Right lung (tissue), 10 donors: ENCODE measurements at places on chromosomes 6 and 20. TPM values are rescaled to one million over a fixed set of nuclear protein-coding genes. Genes with fewer than 3 reads are reported as not detected.

TP53TG5 gene
- polyA plus RNA-seq: 2.1 TPM

SLC22A7 gene
- 0.39 TPM for polyA plus RNA-seq

BPI gene
- 0.87 TPM for polyA plus RNA-seq

DDX39B gene
- polyA plus RNA-seq: 593 TPM

EBF4 gene
- 49.6 TPM for polyA plus RNA-seq

PNPLA1 gene
- not detected for polyA plus RNA-seq

RPN2 gene
- polyA plus RNA-seq: 233 TPM

PDYN gene
- polyA plus RNA-seq: not detected

GSTA2 gene
- polyA plus RNA-seq: 0.51 TPM

NFKBIE gene
- polyA plus RNA-seq: 7.2 TPM

CDH4 gene
- polyA plus RNA-seq: 3.6 TPM

ALDH5A1 gene
- polyA plus RNA-seq: 10.7 TPM

DNA sequence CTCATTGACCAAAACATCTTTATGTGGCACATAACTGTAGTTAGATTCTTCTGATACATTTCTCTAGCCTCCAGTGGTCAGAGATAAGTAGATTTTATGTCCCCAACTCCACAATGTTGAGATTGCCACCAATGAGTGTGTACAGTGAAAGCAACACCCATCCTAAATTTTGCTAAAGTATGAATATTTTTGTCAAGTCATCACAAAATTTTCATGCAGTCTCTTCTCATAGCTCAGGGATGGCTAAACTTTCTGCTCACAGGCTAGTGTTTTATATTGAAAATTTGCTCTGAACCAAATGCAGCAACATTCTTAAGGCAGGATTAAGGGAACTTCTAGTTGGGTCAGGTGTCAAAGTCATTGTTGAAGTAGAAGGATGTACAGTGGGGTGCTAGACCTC, 203.6 kb downstream of the NKAIN2 start:
- no peak for DNase-seq

- DNase-seq: no peak
These were observed 37.1 kb upstream of the PROKR2 start for GRCh38 chr20:5353624-5354496.

DNA sequence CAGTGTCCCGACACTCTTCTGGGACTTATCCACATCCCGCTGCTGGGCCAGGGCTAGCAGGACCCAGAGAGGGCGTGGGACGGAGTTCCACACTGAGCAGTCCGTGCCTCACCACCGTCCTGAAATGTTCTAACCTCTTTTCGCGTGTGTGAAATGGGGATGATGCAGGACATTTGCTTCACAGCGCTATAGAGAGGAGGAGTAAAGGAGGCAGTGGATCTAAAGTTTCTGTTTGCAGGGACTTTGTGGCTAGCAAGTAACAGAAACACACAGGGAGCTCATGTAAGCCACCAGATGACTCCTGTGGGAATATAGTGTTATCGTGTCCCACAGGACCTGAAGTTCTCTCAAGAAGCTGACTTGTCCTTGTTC, 634 bp downstream of the ITPA start:
- no peak for DNase-seq

DNA sequence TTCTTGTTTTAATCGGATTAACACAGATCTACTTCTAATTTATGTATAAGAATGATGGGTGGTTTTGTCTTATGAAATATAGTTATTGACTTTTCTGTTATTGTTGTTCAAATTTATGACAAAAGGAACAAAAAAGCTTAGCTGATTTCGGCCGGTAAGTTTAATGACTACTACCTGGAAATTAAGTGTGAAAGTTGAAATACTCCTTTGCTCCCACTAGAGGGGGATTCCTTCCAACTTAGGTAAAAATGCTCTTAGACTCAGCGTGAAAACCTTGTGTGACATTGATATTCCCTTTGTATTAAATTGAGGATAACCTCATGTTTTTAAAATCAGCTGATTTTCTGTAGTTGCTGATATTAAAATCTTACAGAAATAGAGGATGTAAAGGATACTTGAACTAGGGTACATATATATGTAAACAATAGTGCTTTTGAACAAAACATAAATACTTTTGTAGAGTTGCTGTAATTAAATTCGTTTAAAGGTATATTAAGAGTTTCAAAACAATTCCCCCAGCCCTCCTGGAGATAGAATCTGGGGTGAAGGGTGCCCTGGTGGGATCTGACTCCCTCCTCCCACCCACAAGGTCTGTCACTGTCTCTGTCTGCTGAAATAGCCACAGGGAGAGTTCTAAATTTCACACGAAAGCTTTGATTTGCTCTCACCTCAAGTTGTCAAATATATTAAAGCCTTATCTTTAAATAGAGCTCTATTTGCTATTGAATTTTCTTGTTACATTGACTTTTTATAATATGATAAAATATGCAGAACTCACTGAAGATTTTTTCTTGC, 257.5 kb downstream of the ARID1B start:
- DNase-seq: no peak

DNA sequence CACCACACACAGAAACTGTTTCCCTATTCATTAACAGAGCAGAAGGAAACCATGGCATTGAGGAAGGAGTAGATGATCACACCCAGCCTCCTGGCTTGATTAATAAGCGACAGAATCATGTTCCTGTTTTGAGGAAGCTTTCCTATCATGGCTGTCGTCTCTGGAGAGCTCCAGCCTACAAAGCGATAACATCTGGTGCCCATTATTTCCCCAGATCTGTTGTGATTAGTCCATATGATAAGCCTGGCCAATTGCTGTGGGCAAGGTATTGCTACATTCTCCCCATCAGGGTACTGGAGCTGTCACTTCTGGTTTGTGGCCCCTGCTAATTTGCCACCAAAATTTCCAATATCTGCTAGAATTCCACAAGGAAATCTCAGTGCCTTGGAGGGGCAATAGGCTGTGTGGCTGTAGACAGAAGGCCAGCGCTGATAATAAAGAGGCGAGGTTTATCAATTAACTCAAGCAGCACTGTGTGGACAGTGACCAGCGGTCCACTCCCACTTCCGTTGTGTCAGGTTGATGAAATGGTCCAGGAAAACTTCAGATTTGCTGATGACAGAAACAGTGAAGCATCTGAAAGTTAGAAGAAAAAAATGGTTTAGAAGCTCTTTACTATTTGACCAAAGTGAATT, 66.4 kb downstream of the OLIG3 start:
- no peak for DNase-seq

- peak; percentile 79 for DNase-seq
These were observed 265.9 kb downstream of the DLL1 start for GRCh38 chr6:170024940-170025339.

DNA sequence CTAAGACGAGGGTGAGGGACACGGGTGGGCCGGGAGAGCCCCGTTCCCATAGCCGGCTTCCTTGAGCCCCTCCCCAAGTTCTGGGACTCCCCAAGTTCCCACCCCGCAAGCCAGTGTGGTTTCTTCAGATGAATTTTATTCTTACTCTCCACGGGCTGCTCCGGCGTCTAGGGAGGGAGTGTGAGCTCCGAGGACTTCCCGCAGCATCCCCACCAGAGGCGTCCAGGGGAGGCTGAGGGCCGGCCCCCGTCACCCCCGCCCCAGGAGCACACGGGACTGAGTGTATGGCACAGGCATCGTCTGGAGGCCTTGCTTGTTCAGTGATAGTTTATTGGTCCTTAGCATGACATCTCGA, 10.0 kb upstream of the SLC4A11 start:
- DNase-seq: no peak

DNA sequence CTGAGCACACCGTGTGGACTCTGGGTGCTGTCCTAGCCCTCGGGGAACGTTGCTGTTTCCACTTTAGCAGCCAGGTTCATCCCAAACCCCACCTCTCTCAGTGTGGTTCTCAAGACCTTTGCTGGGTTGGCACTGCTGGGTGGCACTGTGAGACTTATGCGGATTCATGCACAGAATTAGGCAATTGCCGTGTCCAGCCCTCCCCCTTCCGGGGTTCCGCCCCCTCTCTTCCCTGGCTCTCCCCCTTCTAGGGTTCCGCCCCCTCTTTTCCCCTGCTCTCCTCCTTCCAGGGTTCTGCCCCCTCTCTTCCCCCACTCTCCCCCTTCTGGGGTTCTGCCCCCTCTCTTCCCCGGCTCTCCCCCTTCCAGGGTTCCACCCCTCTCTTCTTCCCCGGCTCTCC, 39.8 kb upstream of the SLCO4A1 start:
- DNase-seq: no peak

- DNase-seq: no peak
These were observed 190.7 kb upstream of the MOCS1 start for GRCh38 chr6:40124924-40125323.

DNA sequence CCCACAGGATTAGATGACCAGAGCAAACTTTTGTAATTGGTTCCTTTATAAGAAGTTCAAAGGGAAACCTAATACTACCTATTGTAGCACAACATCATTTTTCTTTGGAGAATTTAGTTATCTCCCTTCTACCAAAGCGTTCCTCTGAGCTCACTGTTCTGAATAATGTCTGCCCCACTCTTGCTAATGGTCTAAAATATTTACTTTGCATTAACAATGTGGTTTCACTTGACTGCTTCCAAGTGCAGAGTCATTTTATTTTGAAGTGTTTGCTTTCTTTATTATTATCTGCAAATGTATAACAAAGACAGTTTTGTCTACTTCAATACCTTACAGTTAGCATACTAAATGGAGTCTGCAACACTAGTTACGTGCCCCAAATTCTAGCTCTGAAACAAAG, 15.0 kb downstream of the TRAPPC3L start:
- no peak for DNase-seq

DNA sequence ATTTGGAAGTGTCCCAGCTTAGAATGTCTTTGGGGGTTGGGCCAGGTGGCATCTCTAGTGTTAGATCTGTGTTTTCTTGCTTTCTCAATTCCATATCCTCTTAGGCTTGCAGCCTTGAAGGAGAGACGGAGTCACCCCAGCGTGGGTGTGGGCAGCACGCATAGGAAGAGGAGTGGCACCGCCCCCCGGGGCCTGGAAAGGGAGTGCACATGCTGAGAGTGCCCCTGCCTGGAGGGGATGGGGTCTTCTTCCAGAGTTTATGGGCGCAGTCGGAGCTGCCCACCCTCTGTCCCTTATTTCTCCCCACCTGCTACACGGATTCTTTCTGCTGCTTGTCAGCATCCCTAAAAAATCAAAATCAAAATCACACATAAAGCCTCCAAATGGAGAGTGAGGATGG, 309.7 kb downstream of the QKI start:
- no peak for DNase-seq

DNA sequence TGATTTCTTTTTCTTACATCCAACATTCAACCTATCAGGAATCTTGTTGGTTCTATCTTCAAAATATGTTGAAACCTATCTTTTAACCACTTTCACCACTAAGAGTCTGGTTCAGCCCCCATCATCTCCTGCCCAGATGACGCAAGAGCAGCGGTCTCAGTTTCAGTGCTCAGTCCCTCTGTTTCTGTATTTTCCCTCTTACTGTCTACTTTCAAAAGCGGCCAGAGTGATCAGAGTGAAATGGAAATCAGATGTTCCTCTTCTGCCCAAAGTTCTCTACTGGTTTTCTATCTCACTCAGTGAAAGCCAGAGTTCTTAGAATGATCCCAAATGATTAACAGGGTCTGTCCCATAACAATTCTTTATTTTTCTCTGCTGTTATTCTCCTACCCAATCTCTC, 147.9 kb upstream of the PDE7B start:
- DNase-seq: no peak

DNA sequence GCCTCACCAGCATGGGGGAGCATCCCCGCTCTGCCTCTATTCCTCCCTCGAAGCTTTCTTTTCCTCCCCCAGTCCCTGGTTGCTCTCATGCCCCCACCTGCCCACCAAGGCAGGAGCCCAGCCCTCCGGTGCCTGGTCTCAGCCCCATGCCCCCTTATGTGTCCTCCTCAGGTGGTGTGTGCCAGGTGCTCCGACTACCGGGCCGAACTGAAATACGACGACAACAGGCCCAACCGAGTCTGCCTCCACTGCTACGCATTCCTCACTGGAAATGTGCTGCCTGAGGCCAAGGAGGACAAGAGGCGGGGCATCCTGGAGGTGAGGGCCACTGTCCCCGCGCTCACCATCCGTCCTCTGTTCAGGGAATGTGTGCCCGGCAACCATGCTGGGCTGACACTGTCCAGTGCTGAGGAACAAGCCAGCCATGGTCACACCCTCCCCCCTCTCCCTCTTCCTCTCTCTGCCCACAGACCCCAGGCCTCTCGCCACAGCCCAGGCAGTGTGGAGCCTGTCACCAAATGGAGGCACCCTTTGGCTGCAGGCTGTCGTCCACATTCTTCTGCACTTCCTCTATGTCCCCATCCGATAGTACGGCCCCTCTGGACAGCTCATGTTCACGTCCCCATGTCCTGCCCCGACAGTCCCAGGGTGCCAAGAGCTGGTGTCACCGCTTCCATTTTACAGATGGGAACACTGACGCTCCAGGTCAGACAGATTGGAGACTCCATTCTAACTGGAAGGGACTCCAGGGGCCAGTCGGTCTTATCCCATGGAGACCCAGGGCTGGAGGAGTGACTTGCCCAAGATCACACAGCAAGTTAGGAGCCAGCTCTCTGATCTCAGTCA, 20.4 kb downstream of the FGD2 start:
- DNase-seq: no peak

DNA sequence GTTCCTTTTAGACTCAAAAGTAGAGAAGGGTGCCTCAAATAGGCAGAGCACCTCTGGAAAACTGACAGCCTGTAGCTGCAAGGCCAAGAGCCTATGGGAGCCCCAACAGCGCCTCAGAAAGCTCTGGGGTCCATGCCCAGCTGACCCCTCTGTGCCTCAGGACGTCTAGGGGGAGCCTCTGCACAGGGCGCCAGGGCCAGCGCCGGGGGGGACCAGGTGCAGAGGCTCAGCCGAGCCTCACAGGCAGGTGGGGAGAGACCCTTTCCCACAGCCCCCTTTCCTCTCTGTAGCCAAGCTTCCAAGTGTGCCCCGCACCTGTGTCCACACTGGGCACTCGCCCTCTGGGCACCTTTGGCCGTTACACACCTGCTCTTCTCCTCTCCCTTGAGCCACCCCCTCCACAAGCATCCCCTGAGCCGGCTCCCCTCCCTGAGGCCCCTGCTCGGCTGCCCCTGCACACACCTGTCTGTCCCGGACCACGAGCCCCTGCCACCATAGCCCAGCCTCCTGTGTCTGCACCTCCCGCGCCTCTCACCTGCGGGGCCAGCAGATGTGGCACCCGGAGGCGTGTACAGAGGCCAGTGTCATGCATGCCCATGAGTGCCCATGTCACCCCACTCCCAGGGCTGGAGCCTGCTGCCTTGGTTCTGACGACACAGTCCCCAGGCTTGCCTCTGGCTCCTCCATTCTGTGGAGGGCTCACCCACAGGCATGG, 53.2 kb downstream of the GINS1 start:
- no peak for DNase-seq

GRCh38 chr6:94215552-94215951, 796.2 kb upstream of the EPHA7 start:
- DNase-seq: no peak

DNA sequence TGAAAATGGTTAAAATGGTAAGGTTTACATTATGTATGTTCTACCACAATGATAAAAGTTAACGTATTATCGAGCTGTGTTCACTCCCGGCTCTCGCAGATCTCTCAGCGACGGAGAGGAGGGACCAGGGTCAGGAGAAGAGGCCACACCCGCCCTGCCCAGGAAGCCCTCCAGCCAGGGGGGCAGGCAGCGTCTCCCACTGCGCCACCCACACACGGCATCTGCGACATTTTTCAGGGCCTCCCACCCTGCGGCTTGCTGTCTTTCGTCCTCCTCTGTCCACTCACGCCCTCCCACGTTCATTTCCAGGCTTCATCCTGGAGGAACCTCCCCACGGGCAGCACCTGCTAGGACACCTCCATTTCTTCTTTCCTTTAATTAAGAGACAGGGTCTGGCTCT, 43.3 kb downstream of the ZBTB46 start:
- no peak for DNase-seq
